ENCODE measurements at places on chromosomes 2 and 18.

- no peaks in the 10 kb centered on the region for H3K27me3 ChIP-seq
- H3K4me3 ChIP-seq = peak overlapping the region; percentile 0
- H3K27ac ChIP-seq = peak overlapping the region; percentile 44
- peaks cover 96% of the 10 kb centered on the region for H3K36me3 ChIP-seq
These were observed 89.0 kb downstream of the RAPH1 start for GRCh38 chr2:203446071-203446481.

- no peaks in the 10 kb centered on the region for H3K36me3 ChIP-seq
- ATAC-seq = no peak
- no peaks in the 10 kb centered on the region for H3K4me1 ChIP-seq
- H3K27me3 ChIP-seq = peaks cover 8% of the 10 kb centered on the region
- H3K4me3 ChIP-seq = no peak overlapping the region
These were observed 156.4 kb downstream of the CCBE1 start for GRCh38 chr18:59540780-59541179.

GRCh38 chr2:154238252-154238651, 366.5 kb downstream of the GALNT13 start:
- no peaks in the 10 kb centered on the region for H3K36me3 ChIP-seq
- no peak for ATAC-seq
- no peaks in the 10 kb centered on the region for H3K27me3 ChIP-seq

- no peak overlapping the region for H3K27ac ChIP-seq
- ATAC-seq = no peak
- H3K4me1 ChIP-seq = peaks cover 18% of the 10 kb centered on the region
- H3K27me3 ChIP-seq = no peaks in the 10 kb centered on the region
- H3K4me3 ChIP-seq = no peak overlapping the region
These were observed 41.9 kb downstream of the LRRFIP1 start for GRCh38 chr2:237669283-237669627.

DNA sequence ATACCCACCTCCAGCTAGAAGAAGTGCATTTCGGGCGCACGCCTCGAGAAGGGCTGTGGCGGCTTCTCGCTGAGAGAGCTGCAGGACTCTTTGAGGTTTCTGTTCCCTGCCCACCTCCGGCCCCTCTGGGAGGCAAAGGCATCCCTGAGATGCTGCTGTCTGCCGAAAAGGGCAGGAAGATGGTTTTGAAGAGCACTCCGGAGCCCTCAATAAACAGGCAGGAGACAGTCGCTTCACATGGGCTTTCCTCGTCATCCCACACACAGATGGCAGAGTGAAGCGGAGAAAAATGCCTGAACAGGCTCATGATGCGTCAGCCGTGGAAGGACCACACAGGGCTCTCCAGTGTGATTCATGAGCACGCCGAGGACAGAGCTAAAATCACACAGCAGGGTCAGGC, 25.4 kb upstream of the GLI2 start:
- no peaks in the 10 kb centered on the region for H3K4me1 ChIP-seq
- no peak for ATAC-seq
- no peak overlapping the region for H3K27ac ChIP-seq

DNA sequence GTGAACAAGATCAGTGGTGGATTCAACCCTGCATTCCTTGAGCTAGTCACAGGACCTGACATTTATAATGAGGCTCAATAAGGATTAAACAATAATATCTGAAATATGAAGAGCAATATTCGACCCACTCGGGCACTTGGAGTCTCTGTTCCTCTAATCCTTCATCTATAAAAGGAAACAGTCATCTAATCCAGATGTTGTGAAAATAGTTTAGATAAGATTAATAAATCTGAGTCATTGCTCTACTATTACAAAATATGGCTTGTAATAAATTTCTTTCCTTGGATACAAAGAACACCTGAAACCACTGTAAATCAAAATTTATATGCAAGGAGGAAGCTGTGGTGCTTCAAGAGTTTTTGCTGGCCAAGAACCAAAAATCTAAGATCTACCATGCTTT, 846.9 kb upstream of the ACVR2A start:
- no peaks in the 10 kb centered on the region for H3K4me1 ChIP-seq
- H3K27me3 ChIP-seq = peaks cover 21% of the 10 kb centered on the region
- H3K36me3 ChIP-seq = no peaks in the 10 kb centered on the region
- no peak for ATAC-seq

GRCh38 chr2:37652199-37652640, 19.2 kb downstream of the CDC42EP3 start:
- ATAC-seq = peak; percentile 34
- H3K4me3 ChIP-seq = peak overlapping the region; percentile 81
- peak overlapping the region; percentile 82 for H3K27ac ChIP-seq
- no peaks in the 10 kb centered on the region for H3K27me3 ChIP-seq

DNA sequence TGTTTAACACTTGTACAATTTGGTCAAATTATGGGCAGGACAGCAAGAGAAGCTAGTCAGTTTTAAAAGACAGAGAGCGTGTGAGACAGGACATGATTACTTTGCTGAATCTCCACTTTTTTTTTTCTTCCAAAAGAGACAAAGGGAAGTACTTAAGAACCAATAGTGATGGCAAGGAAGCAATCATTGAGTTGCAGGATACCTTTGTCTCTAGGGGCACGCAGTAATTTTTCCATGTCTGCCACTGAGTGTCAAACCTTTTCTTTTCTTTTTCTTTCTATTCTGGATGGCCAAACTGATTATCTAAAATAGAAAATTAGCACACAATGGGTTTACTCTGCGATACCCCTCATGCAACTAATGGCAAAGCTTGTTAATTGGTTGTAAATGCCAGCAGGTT, 533.0 kb downstream of the PLCL1 start:
- H3K27me3 ChIP-seq = peaks cover 31% of the 10 kb centered on the region
- H3K36me3 ChIP-seq = no peaks in the 10 kb centered on the region
- H3K4me1 ChIP-seq = no peaks in the 10 kb centered on the region
- no peak for ATAC-seq

DNA sequence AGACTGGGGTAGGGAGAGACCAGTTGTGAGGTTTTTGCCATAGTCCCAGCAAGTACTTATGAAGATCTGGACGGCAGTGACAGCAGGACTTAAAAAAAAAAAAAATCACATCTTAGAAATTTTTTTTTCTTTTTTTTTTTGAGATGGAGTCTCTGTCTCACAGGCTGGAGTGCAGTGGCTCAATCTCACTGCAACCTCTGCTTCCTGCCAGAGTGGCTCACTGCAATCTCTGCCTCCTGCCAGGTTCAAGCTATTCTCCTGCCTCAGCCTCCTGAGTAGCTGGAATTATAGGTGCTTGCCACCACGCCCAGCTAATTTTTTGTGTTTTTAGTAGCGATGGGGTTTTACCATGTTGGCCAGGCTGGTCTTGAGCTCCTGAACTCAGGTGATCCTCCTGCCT, 22.4 kb upstream of the STAT4 start:
- no peak overlapping the region for H3K4me3 ChIP-seq
- no peak for ATAC-seq
- H3K4me1 ChIP-seq = peaks cover 19% of the 10 kb centered on the region
- H3K27ac ChIP-seq = no peak overlapping the region
- no peaks in the 10 kb centered on the region for H3K36me3 ChIP-seq
- H3K27me3 ChIP-seq = no peaks in the 10 kb centered on the region

All from activated T-helper 17 cell treated with anti-CD3 and anti-CD28 coated beads, Interleukin-2, amount 50 U/mL, for 72 hours (primary cell).